Activated naive CD4-positive, alpha-beta T cell treated with anti-CD3 and anti-CD28 coated beads, Interleukin-2, amount 50 U/mL, for 16 hours (primary cell): ENCODE measurements at places on chromosomes 2 and 18.

DNA sequence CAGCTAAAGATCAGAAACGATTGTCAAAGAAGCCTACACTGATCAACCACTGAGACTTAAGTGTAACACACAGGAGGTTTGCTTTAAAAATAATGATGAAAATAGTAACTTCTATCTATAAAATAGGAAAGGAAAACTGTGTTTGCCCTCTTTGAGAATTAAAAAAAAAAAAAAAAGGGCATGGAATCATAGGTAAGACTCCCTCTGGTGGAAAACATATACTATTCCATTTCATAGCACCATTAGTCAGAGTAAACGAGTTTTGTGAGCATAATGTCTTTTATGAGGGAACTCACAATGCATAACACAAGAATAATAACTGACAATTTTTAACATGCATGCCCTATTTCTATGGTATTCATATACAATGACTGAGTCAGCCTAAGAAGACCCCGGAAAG lies 36.3 kb downstream of the SLC35F5 start:
- DNase-seq, result no peak

DNA sequence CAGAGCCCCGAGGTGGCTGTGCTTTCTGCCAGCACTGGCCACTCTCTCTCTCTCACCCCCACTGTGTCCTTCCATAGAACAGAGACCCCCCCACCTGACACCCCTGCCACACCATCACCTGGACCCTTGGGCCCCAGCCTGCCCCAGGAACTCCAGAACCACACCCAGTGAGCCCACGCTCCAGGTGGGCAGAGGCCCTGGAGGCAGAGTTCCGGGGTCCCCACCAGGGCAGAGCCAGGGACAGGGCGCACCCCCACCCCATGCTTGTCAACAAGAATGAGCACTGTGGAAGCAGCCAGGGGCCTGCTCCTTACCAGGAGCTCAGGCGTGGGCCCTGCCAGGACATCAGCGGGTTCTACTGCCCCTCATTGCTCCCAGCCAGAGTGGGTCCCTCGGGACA lies 14.6 kb downstream of the PASK start:
- DNase-seq, result no peak

DNA sequence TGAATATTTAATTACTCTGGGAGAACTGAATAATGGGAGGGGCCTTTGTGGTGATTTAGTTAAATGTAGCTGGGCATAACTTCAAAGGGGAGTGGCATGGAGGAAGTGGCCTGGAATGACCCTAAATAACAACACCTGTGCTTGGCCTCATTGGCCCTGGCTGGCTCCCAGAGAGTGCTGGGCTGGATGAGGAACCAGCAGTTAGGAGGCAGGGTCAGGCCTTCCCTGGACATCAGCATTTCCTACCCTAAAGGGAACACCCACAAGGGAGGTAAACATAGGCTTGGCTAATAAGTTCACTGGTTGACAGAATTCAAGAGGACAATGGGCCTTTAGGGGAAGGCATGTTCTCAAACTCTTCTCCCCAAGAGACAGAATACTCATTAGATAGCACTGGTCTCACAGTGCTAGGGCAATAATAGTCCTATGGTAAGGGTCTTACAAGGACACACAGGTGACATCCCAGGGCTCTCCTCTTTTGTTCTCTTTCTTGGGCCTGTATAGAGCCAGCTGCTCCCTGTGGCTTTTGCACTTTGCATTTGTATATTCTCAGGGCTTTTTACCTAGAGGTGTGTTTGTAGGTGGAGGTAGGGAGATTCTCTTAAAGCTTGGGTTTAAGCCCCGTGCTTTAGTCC lies 106.8 kb downstream of the ZNF519 start:
- no peak for DNase-seq

GRCh38 chr18:64806232-64806631 lies 657.3 kb upstream of the LINC00305 start:
- no peak for DNase-seq

DNA sequence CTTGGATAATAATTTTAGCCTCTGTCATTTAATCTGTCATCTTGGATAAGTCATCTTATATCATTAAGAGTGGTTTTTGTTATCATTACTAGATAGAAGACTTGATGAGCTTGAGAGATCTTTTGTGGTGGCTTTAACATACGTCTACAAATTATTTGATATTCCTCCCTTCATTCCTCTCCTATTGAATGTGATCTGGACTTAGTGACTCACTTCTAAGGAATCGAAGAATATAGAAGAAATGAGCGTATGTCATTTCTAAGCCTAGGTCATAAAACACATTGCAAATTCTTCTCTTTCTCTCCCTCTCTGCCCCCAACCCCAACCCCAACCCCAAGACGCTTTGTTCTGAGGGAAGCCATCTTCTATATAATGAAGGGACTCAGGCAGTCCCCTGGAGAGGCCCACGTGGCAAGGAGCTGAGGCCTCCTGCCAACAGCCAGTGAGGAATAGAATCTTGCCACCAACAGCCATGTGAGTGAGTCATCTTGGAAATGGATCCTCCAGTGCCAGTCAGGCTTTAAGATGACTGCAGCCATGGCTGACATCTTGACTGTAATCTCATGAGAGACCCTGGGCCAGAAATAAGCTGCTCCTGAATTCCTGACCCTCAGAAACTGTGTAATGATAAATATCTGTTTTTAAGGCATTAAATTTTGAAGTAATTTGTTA lies 221.6 kb upstream of the SP5 start:
- DNase-seq, result no peak
